ENCODE measurements at places on chromosomes 7 and 10.

- DNase-seq = peak; percentile 89
These were observed 61.0 kb upstream of the NFE2L3 start for GRCh38 chr7:26090927-26091519.

DNA sequence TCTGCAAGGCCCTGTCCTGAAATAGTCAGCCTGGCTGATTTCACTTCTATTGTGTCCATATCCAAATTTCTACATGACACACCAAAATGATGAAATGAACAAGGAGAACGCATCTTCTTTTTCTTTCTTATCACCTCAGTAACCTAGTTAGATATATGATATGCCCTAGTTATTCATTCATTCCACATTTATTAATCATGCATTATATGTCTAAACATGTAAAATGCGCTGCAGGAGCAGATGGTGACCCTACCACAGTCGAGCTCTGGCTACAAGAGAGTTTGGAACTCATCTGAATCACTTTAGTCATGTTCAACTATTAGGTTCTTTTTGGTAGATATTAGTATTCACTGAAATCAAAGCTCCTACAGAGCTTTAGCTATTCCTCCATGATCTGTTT is 31.8 kb upstream of the VPS41 start:
- no peak for DNase-seq

DNA sequence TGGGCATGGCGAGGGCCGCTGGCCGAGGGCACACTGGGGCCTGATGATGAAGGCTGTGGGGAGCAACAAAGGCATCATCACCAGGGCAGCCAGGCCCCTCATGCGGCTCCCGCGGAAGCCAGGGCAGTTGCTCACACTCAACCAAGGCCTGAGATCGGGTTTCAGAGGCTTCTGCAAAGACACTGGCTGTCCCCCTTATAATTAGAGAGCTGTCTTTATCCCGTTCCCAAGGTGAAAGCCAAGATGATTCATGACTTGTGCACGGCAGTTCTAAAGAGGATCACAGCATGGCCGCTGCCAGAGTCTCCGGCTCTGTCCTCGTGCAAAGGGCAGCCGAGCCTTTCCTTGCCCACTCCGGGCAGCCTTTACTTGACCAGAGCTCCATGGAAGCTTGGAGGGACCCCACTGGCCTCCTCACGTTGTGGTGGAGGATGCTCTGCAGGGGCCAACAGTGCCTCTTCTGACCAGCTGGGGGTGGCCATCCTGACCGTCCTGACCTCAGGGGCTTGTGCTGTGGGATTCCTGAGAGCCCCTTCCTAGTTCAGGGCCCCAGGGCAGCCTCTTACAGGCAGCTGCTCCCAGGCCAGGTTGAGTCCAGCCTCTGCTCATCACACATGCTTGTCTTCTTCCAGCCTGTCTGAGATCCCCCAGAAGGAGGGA is 82.3 kb downstream of the PRKAG2 start:
- no peak for DNase-seq

DNA sequence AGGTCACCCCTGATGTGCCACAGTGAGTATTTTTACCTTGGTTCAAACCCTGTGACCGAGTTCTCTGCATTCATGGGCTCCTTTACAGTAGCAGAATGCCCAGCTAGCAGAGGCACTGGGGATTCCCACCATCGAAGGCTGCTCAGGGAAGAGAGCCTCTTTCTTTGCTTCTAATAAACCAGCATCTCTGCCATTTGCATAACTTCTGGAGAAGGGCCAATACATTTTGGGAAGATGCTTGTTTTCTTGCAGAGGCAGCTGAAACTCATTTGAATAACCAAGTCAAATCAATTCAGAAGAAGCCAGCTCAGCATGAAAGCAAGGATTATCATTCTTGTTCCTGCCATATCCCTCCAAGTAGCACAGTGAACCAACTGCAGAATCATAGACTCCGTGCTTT is 82.9 kb upstream of the WDR11 start:
- DNase-seq = peak; percentile 40

DNA sequence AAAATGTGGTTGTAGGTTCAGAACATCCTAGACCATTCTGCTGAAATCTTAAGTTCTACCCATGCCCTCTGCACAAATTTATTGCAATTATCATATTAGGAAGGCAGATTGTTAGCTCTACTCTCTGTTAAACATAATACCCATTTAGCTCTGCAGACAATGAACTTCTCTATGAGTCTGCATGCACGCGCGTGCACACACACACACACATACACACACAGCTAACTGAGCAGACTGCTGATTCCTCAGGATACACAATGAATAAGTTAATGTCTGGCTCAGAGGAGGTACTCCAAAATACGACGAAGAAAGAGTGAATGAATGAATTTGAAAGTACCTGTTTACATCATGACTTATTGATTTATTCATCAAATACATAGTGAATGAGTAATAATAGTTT is 276.2 kb upstream of the SORCS1 start:
- no peak for DNase-seq

- DNase-seq = no peak
These were observed 81.1 kb downstream of the PRTFDC1 start for GRCh38 chr10:24871011-24871935.

DNA sequence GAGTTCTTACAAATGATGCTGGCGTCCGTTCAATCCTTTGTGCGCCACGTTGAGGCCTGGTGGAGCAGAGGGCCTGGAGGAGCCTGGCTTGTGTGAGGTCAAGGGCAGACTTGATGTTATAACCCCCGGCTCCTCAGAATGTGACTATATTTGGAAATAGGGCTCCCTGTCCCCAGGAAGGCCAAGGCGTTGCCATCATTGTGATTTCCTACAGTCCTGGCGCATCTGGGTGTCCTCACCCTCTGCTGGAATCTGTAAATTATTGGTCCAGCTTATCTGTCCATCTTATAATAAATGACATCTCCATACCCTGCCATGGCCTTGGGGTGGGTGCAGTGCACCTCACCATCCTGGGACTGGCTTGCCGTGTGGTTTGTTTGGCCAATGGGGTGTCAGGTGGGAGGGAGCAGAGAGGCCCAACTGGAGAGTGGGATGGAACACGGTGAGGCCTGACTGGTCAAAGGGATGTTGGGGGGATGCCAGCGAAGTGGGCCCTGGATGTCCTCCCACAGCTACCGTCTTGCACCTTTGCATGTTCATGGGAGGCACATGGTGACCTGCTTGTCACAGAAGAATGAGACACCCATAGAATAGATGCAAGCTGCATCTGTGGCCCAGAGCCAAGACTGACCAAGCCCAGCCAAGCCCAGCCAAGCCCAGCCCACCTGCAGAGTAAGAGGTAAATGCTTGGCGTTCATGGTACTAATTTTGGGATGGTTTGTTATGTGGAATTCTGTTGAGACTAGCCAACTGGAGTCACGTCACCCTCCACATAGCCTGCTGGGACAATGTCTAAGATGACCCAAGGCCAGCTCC is 11.1 kb upstream of the LRRC27 start:
- DNase-seq = no peak

- no peak for DNase-seq
These were observed 6.9 kb downstream of the FAM241B start for GRCh38 chr10:69636626-69637605.

- DNase-seq = no peak
These were observed 54.2 kb downstream of the TACR2 start for GRCh38 chr10:69362471-69362954.

- DNase-seq = peak; percentile 91
These were observed 21.2 kb upstream of the RAMP3 start for GRCh38 chr7:45136106-45137060.

DNA sequence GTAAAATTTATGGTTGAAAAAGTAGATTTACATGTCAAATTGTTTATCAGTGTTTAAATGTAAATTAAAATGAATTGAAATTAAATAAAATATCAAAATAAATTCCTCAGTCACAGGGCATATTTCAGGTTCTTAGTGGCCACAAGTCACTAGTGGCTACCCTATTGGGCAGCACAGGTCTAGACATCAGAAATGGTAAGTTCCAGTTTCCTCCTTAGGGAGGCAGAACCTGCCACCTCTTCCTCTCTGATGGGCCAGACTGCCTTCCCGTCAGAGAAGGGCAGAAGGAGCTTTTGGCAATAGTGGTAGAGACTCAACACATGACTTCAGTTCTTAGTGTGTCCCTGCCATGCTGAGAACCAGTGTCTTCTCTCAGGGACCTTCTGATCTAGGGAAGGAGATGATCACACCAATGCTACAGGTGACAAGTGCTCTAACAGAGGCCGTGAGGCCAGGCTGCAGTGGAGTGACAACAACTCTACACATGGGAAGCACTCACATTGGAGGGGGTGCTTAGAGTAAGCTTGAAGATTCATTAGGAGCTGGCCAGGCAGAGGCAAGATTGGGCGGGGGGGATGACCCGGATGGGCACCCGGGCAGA is 14.4 kb upstream of the PCBD1 start:
- DNase-seq = no peak

- no peak for DNase-seq
These were observed 59.0 kb downstream of the IKZF1 start for GRCh38 chr7:50363327-50364060.

DNA sequence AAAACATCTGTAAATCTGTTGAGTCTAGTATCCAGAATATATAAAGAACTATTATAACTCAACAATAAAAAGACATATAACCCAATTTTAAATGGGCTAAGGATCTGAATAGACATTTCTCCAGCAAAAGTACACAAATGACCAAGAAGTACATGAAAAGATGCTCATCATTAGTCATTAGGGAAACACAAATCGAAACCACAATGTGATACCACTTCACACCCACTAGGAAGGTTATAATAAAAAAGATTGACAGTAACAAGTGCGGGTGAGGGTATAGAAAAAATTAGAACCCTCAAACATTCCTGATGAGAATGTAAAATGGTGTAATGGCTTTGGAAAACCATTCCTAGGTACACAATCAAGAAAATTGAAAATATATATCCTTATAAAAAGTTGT is 4.1 kb downstream of the XPNPEP1 start:
- no peak for DNase-seq

- DNase-seq = peak; percentile 80
These were observed 103.0 kb upstream of the LRRTM3 start for GRCh38 chr10:66822801-66823200.

DNA sequence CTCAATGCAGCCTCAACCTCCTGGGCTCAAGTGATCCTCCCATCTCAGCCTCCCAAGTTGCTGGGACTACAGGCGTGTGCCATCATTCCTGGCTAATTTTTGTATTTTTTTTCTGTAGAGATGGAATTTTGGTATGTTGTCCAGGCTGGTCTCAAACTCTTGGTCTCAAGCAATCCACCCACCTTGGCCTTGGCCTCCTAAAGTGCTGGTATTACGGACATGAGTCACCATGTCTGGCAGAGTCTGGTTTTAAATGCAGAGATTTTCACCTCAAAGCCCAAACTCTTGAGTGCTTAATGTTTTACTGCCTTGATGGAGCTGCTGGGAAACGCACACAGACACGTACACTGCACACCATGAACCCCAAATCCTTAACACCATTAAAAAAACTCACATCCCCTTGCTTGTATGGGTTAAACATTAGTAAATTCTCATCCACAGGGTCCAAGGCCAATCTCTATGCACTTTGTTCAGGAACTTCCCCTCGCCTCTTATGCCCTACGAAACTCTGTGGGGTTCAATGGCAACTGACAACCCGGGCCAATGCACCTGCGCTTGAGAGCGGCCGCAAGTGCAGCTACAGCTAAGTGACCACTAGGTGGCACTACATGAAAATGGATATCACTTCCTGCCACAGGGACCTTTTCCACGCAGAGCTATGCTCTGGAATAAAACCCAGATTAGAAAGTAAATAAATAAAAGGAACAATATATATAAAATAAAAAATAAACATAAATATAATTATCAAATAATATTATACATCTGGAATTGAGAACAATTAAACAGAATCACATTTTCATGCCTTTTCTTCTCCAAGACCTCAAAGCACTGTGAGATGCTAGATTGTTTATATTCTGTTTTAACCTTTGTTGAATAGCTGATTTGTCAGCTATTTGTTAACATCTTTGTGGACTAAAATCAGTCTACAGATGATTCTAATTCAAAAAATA is 66.9 kb upstream of the AFAP1L2 start:
- DNase-seq = peak; percentile 75

- no peak for DNase-seq
These were observed 7.1 kb downstream of the CSGALNACT2 start for GRCh38 chr10:43145311-43145710.

DNA sequence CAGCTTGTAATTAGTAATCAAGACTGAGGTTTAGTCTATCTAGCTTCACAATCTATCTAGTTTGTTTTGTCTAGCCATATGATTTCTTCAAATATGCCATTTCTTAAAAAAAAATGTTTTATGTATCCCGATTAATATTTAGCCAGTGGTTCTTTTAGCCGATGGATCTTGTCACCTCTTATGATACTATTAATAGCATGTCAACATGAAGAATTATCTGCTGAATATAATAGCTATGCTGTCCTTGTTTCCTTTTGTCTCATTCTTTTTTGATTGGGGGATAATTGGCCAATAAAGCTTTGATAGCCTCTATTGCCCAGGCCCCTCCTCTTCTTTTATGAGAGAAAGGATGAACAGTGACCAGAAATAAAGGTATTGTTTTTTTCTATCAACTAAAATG is 32.8 kb downstream of the PTEN start:
- DNase-seq = no peak

DNA sequence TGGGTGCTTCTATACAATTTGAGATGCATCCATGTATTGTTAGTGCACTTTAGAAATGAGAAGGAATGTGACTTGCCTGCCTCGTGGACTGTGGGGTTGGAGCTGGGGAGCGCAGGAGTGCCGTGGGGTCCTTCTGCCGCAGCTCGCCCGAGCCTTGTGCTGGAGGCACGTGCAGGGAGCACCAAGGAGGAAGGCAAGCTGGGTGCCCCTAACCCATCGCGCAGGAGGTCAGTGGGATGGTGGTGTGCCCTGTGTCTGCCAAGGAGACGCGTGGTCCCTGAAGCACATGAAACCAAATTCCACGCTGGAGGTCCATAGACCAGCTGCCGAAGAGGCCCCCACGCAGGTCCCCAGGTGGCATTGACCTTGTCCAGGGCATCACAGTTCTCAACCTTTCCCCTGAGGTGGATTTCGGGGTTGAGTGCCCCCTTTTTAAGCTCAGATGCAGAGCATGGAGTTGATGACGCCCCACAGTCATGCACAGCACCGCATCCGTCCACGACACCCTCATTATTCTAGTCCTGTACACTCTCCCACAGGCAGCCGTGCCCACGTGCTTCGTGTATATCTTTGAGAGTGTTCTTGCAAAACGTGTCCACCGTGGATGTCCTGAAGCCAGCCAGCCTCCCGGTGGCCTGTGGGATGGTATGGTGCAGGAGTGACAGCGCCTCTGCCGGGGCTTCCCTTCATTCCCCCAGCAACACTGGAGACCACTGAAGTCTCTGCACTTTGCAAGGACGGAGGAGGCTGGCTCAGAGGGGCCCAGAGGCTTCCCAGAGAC is 35.5 kb downstream of the FKBP6 start:
- DNase-seq = no peak
